ENCODE measurements at places on chromosomes 3 and 15.

- no peak for DNase-seq
Measured at GRCh38 chr3:180253283-180253682, 216.5 kb upstream of the PEX5L start.

DNA sequence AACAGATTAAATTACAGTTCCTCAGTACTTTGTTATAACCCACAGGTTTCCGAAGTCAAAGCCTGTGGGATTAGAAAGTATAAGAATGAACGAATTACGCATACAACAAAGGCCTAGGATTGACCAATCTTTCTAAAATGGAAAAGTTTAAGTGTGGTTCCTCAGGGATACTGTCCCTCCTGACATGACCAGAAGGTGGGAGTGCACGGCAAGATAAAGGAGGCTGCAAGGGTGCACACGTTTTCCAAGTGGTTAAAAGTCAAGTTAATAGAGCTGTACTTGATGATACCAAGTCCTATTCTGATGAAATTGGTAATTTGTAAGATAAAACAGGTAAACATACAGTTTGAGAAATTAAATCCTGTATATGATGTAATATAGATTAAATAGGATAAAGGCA, 96.2 kb downstream of the ALDH1A2 start:
- DNase-seq: no peak

- DNase-seq: no peak
Measured at GRCh38 chr3:186938716-186939115, 8.4 kb downstream of the ST6GAL1 start.

GRCh38 chr15:99582508-99582960, 16.8 kb downstream of the MEF2A start:
- DNase-seq: no peak

DNA sequence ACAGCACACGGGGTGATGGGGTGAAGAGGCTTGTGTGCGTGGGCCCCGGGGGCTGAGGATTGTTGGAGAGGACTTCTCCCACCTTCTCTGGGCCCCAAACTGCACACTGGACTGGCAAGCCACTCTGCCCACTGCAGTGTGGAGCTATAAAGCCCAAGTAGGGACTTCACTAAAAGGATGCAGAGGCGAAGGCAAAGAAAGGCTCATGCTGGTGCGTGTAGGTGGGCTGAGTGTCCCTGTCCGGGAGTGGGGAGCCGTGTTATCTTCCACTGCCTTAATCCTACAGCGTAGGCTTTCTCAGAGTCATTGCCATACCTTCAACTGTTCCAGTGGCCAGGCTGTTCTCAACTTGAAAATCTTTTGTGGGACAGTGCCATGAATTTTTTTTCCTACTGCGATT, 3.9 kb downstream of the PPARG start:
- DNase-seq: no peak

GRCh38 chr3:52051444-52051843, 4.9 kb downstream of the DUSP7 start:
- DNase-seq: no peak

- DNase-seq: peak; percentile 60
Measured at GRCh38 chr3:196186651-196187573, 24.3 kb downstream of the ZDHHC19 start.

- no peak for DNase-seq
Measured at GRCh38 chr15:86505951-86506350, 426.3 kb downstream of the AGBL1 start.

DNA sequence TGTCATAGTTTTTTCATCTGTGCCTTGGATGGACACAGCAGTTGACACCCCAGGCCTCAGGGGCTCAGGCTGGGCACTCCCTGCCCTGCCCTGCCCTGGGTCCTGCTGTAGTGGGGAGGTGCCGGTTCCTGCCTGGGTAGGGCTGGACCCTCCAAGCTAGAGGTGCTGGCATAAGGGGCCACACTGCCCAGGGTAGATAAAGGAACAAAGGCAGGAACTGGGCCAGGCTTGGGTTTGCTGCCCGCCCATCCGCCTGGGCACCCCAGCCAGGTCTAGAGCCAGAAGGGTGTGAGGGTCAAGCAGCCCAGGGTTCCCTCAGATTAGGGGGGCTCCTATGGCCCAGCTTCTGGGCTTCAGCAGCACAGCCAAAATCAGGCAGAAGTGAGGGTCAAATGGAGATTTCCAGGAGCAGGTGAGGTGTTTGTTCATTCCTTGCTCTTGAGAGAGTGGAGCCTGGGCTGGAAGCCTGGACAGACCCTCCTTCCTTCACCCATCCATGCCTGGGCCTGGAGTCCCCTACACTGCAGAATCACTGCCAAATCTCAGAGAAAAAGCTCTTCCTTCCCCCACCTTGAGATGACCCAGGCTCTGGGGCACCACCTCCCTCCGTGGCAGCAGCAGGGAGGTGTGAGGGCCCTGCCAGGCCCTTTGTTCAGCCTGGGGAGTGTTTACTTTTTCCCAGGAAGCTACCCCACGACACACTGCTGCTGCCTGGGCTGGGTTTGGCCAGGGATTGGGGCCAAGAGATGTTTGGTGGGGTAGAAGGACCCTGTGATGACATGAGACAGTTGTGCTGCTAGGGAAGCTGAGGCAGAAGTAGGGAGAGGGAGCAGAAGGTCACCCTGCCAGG, 7.1 kb downstream of the SEMA3F start:
- DNase-seq: no peak

- DNase-seq: no peak
Measured at GRCh38 chr3:162295323-162295983, 798.8 kb downstream of the OTOL1 start.

DNA sequence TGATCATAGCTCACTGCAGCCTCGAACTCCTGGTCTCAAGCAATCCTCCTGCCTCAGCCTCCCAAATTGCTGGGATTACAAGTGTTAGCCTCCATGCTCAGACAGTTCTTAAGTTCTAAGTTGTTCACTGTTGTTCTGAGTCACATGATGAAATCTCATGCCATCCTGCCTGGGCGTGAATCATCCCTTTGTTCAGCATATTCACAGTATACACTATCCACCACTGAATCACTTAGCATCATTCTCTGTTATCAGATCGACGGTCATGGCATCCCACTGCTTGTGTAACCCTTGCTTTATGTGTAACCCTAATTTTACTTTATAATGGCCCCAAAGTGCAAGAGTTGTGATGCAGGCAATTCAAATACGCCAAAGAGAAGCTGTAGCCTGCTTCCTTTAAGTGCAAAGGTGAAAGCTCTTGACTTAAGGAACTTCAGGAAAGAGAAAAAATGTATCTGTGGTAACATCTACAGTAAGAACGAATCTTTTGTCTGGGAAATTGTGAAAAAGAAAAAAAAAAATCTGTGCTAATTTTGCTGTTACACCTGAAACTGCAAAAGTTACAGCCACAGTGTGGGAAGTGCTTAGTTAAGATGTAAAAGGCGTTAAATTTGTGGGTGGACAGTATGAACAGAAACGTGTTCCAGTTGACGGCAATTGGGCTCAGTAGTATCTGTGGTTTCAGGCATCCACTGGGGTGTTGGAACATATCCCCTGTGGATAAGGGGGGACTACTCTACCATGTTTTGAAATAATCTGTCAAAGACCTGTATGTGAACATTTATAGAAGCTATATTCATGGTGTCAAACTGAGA, 80.6 kb downstream of the PCOLCE2 start:
- no peak for DNase-seq

DNA sequence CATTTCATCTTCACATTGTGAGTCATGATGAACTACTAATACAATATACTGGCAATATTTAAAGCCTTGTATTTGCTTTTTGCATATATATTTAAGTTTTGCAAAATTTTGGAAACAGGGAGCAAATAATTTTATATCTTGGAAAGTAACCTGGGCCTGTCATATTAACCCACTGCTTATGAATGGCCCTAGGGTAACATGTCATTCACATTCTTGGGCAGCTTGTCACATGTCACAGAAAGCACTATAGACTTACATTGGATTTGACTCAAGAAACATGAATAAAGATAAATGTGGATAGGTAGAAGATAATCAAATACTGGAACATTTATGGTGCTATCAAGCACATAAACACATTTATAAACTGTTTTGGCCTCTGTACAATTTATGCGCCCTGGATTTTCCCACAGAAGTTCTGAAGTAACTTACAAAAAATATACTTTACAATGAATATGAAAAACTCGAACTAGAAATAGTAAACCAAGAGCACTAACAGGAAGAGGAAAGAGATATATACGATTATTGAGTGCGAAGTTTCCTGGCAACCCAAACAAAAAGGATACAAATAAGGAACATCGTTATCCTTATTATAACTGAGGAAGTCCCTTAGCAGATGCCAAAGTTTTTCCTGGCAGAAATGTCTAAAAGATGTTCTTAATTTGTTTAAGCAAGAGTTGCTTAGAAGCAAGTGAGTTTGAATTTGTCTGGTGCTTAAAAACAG, 257.2 kb downstream of the RBMS3 start:
- DNase-seq: no peak

- no peak for DNase-seq
Measured at GRCh38 chr15:34085746-34086145, 15.9 kb downstream of the EMC7 start.

DNA sequence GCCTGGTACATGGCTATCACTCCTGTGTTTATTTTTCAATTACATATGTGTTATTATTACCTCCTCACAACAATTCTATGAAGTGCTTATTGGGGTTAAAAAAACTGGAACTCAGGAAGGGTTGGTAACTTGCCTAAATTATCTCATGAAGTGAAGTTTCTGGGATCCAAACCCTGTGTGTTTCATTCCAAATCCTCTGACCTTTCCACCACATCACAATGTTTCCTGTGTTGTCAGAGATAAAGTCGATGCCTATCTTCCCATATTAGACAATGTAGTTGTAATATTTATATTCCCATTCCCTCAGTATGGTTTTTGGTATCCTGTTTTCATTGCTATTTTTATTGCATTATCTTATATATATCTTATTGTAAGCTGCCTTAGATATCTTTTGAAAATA, 269.1 kb upstream of the CFAP20DC start:
- DNase-seq: no peak

- peak; percentile 16 for DNase-seq
Measured at GRCh38 chr3:165193366-165194254, 2.6 kb downstream of the SLITRK3 start.

DNA sequence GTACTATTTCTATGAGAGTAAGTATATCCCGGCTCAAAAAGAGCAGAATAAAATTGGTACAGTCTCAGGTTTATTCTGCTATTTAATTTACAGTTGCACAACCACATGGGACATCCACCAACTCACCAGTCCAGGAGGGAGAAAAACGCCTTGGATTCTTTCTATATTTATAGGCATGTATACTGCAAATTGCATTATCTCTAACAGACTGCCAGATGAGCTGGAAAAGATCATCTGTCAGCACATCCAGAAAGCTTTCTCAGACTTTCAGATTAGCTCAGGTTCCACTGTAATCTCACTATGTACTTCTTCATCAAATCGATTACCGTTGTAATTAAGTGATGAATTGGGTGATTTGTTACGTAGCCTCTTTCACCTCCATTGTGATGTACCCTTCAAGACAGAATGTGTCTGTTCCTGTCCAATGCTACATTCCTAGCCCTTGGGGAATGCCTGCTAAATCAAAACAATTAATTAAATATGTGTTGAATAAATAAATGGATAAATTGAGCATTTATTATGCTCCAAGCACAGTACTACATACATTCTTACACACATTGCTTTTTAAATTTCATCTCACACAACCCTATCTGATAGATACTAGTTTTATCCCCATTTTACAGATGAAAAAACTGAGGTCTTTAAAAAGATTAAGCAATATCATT, 38.1 kb upstream of the TMC3 start:
- no peak for DNase-seq

DNA sequence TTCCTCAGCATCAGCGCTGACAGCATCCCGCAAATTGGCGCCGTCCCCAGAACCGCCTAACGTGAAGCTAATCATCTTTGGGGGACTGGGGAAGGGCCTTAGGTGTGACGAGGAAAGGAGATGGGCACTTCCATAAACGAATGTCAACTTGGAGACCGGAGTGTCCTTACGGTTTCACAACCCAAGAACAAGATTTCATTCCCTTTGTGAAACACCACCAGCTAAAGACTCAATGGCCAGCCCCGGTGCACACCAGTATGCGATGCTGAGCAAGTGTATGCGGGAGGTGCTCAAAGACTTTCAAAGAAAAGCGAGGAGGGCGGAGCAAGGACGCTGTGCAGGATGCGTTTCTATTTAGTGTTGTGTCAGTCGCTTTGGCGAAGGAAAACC, 759 bp upstream of the TTBK2 start:
- DNase-seq: peak; percentile 18

DNA sequence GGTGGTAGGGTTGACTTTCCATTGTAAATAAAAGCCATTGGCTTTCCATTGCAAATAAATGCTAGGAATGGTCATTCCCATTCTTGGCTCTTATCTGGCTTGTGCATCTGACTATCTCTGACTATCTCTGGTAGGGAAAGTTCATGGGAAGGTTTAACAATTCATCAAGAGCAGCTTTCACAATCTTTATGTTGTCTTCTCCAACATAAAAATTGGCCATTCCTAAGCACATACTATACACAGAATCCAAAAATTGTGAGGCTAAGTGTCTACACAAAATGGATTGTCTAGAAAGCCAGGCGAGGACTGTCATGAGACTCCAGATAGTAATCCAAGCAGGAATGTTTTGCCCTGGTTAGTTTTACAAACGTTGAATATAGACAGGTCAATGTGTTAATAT, 54.4 kb upstream of the WNT5A start:
- no peak for DNase-seq

DNA sequence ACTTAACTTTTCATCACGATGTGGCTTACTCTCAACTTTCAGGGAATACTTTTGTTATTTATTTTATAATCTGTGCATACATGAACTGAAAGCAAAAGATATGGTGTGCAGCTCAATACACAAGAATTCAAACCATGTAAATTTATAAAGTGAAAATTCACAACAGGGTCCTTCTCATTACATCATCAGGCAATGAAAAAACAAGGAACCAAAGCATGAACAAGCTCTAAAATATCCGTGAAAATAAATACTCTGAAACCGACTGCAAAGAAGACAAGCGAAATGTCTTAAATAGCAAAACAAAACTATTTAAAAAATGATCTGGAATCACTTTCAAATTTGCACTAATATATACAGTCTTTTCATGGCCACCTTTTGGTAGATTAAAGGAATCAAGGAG, 28.9 kb downstream of the GNB5 start:
- DNase-seq: no peak

- no peak for DNase-seq
Measured at GRCh38 chr3:24385012-24385615, 109.5 kb downstream of the THRB start.

DNA sequence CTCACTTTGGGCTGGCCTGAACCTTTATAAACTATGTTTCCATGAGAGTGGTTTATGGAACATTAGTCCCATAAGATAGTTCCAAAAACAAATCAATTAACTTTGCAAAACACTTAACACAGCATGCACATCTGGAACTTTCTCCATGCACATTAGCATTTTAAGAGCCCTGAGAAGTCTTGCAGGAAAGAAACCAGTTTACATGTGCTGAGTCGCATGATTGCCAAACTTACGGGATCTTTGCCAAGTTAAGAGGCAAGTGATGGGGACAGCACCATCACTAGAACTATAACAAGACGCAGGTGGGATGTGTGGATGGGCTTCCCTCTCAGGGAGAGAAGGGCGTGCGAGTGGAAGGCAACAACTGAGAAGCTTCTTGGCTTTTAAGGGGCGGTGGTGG, 20.7 kb downstream of the ADAMTS9 start:
- no peak for DNase-seq

All from GM10248 (cell line).